MV-4-11 (cell line): ENCODE measurements at places on chromosomes 11 and 22.

- DNase-seq: no peak
Measured at GRCh38 chr11:7905549-7905948, 25.5 kb downstream of the OR10A6 start.

DNA sequence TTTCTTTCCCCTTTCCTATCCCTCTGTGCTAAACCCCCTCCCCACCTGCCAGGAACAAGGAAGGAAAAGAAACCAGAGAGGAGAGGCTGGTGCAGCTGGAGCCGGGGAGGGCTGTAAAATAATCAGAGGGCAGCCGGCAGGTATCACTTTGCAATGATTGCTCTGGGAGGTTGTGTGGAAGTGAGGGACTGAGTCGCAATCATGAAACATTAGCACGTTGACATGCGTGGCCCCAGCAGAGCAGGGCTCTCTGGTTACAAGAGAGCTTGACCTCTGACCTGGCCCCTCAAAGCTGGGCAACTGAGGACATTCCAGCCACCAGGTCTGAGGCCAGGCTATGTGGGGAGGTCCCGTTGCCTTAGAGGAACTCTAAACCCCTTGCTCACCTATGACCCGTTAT, 170.8 kb upstream of the BDNF start:
- DNase-seq: no peak

DNA sequence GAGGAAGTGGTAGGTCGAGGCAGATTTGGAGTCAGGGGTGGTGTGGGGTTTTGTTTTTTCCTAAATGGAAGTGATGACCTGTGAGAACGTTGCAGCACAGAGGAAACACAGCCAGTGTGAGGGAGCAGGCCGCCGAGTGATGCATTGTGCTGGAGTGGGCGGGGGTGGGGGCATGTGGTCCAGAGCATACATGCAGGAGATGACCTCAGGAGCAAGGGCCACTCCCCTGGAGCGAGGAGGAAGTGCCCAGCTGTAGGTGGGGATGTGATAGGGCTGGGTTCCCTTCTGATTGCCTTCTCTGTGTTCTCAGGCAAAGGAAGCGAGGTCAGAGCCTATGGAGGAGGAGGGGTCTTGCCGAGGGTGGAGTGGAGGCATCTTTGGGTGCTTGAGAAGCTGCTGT, 81.4 kb downstream of the PPP6R3 start:
- DNase-seq: no peak

DNA sequence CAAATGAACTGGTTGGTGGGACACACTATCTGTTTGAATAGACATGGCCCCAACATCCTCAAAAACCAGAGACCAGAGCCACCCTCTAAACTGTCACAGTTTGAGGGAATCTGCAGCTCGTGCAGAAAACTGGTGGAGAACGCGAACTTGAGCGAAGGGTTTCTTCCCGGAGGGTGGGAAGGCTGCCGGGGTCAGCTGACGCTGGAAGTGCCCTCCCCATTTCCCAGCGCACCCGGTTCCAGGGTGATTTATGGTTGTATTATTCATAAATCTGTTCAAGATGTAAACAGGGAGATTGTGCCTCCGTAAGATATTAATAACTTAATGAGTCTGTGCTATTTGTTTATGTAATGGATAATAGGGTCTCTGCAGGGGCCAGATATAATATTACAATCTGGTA, 1396.7 kb downstream of the BRD1 start:
- DNase-seq: no peak

DNA sequence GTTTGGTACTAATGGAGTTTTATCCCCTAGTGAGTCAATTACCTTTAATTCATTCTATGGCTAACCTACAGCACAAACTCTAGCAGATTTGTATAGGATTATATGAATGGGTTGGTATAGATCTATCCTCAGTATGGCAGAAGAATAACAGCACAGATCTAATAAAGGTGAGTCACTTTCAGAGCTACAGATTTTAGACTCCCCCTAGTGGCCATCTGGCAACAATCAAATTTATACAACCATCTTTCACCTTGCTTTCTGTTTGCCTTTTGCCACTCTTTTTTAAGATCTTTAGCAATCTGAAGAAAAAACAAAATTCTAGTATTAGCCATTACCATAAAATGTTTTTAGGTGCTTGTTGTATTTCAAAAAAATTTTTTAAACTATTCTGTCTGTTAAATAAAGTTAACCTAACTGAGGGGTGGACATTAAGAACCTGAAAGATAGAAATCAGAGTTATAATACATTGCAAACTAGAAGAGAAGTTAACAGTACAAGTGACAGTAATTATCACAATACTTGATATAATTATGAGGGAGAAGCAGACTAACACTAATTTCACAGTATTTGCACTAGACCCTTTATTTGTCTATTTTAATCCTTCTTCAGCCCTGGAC, 25.8 kb downstream of the DDIAS start:
- peak; percentile 23 for DNase-seq

DNA sequence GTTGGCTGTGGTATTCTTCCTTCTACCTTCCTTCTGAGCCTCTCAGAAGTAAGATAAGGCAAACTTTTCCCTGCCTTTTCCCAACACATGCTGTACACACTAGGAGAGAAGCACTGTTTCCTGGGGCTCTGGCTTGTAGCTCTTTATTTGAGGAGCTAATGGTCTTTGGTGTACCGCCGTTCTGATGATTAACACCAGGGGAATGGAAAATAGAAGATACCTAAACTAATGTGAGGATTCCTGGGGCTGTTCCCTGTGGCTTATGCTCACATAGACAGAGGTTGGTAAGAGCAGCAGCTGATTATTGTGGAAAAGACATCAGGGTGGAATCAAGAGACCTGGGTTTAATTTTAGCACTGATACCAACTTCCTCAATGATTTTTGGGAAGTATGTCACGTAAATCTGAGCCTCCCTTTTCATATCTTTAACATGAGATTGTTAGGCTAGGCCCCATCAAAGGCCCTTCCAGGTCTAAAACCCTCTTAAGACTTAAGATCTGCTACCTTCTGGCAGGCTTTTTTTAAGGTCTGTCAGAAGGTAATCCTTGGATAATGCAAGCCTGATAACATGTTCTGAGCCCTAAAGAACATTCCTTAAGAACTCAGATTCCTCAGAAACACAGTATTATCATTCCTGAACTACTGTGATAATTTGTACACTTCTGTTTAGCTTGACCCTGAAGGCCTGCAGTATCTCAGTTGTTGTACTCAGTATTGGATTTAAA, 24.8 kb upstream of the RCE1 start:
- no peak for DNase-seq

- DNase-seq: no peak
Measured at GRCh38 chr11:76315182-76315853, 65.6 kb downstream of the THAP12 start.

- DNase-seq: no peak
Measured at GRCh38 chr22:24105013-24105360, 76.3 kb upstream of the SUSD2 start.

DNA sequence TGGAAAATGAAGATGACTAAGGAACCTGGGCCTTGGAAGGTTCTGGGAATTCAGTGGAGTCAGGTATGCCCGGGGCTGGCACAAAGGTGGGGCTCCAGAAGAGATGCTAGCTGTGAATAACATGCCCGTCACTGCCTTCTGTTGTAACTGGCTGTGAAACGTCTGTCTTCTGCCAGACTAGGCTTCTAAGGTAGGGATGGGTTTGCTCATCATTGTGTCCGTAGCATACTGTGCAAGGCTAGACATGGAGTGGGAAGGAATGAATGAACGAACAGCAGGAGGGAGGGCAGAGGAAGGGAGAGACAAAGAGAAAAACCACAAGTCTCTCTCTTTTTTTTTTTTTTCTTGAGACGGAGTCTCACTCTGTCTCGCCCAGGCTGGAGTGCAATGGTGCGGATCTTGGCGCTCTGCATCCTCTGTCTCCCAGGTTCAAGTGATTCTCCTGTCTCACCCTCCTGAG, 327.4 kb downstream of the MN1 start:
- DNase-seq: no peak

DNA sequence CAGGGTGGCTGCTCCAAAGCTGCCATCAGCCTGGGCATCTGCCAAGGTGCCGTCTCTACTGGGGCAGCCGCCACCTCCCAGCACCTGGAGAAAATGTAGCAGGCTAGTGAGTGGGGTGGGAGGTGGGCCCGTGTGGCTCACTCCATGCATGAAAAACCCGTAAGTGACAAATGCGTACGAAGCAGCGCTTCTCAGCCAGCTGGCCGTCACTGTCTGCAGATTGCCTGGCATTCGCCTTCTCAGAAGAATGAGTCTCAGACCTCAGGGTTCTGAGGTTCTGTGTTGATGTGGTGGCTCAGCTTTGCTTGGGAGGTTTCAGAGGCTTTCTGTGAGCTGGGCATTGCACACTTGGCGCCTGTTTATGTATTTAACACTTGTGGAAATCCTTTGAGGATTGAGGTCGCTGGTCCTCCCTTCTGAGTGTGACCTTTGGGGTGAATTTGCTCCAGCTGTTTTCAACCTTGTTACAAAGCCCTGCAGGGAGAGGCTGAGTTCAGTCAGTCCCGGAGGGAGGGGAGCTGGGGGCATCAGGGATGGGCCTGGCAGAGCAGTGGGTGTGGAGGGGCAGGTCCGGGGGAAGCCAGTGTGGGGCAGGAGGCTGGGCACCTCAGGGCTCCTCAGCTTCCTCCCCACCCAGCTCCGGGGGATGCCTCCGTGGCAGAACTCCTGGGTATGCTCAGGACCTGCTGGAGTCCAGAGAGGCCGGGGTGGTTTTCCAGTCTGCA, 977.0 kb downstream of the TBC1D22A start:
- no peak for DNase-seq

GRCh38 chr11:6319001-6319703, 1.1 kb downstream of the CAVIN3 start:
- DNase-seq: no peak

GRCh38 chr22:31818481-31819392, 64.9 kb downstream of the DEPDC5 start:
- DNase-seq: no peak

DNA sequence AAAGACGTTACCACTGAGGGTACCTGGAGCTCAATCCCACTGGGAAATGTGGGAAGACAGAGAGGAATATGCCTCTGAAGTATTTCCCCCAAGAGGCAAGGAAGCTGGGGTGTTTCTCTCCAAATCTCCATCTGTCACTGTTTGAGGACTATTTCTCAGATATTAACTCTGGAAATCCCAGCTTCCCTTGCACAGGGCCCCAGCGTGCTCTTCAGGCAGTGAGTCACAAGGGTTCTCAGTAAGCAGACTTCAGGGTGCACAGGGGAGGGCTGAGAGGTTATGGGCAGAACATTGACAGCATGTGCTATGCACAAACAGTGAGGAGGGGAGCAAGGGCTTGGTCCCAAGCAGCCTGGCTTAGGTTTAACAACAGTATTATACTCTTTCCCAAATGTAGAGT, 60.9 kb upstream of the EED start:
- DNase-seq: no peak

DNA sequence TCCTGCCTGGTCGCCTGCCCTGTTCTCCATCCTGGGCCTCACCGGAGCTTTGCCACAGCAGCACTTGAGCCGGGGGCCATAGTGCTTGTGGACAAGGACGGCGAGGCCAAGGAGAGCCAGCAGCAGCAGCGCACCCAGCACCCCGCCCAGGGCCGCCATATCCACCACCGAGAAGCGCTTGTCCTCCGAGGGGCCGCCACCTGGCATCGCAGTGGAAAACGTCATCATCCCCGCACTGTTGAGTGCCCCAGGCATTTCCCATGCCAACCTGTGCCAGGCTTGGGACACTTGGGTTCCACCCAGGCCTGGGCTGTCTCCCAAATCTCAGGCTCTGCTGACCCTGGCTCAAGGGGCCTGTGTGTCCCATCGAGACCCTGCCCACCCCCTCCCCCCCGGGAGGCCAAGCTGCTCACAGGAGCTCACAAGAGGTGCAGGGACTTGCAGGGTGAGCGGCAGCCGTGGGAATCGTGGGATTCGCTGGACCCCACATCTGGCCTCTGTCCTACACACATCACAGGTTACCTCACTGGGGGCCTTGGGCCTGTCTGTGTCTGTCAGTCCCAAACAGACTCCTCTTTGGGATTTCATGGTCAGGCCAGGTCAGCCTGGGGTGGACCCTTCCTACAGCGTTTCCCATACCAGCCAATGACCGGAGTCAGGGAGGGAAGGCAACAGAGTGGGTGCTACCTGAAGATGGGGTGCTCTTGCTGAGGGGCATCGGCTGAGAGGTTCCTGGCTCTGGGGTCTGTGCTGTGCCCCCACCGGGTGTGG, 2.3 kb upstream of the IRF7 start:
- no peak for DNase-seq

DNA sequence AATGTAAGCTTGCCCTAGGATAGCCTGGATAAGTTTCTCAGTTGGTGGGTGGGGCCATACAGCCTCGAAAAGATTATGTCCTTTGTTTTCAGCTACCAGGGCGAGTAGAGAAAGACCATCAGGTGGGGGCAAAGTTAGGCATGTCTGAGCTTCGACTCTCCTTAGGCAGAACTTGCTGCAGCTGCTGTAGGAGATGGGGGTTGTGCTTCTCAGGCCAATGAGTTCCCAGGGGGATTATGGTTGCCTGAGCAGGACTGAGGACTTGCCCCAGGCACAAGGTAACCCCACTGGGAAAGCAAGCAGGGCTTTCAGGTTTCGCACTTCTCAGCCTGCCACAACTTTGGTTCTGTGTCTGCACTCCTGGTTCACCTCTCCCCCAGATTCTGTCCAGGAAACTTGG, 173.4 kb upstream of the SESN3 start:
- no peak for DNase-seq

- DNase-seq: no peak
Measured at GRCh38 chr11:116471608-116472256, 301.1 kb downstream of the BUD13 start.

DNA sequence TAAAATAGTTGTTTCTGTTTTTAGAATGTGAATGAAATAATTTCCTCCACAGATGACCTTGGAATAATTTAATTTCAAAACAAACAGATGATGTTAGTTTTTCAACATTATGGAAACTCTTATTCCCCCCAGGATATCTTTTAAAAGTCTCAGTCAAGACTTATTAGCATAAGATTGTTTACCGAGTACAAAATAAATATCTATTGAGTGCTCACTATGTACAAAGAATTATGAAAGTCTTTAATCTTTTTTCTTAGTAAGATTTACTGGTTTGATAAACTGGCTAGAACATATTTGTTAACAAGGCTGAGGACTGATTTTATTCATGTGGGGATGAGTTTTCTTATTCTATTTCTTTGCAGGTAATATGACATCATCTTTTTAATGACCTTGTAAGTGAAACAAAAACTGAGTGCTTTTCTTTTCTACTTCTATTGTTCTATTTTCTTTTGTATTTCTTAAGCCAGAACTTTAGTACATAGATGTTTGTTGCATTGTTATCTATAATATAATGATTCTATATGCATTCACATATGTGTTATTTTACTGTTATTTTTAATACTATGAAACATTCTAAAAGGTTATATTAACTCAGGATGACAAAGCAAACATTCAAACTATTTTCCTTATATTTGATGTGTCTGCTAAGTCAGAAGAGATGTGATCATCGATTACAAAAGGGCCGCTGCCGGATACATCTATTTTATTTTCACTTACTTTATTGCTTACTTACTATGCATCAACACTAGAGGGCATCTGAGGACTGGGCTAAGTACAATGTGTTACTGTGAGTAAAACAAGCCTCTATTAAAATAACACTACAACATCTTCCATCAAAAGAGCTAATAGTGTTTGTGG, 111.0 kb upstream of the ARHGAP42 start:
- DNase-seq: peak; percentile 19
